ENCODE measurements at places on chromosomes 12 and 14.

DNA sequence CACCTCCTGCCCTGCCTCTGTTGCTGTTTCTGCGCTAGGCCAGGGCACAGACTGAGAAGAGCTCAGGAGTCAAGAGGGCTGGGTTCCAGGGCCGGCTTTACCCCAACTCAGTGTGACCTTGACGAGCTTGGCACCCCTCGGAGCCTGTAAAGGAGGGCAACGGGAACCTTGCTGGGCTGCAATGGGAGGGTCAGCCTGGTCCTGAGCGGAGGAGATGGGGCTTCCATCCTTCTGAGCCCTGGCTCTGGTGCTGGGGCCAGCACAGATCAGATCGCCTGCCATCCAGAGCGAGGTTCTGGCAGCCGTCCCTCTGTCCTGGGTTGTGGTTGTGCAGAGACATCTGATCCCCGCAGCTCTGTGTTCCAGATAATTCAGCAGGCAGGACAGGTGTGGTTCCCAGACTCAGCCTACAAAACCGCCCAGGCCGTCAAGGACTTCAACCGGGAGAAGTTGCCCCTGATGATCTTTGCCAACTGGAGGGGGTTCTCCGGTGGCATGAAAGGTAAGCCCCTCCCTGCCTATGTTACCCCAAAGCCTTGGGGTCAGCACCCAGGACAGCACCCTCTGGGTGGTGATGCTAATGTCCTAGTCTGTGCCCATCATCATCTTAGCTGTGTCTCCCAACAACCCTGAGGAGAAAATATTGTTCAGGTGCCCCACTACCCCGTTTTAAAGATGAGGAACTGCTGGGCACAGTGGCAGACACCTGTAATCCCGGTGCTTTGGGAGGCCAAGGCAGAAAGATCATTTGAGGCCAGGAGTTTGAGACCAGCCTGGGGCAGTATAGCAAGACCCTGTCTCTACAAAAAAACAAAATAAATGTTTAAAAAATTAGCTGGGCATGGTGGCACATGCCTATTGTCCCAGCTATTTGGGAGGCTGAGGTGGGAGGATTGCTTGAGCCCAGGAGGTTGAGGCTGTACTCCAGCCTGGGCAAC lies 50.2 kb downstream of the FOXN4 start:
- DNase-seq = no peak

DNA sequence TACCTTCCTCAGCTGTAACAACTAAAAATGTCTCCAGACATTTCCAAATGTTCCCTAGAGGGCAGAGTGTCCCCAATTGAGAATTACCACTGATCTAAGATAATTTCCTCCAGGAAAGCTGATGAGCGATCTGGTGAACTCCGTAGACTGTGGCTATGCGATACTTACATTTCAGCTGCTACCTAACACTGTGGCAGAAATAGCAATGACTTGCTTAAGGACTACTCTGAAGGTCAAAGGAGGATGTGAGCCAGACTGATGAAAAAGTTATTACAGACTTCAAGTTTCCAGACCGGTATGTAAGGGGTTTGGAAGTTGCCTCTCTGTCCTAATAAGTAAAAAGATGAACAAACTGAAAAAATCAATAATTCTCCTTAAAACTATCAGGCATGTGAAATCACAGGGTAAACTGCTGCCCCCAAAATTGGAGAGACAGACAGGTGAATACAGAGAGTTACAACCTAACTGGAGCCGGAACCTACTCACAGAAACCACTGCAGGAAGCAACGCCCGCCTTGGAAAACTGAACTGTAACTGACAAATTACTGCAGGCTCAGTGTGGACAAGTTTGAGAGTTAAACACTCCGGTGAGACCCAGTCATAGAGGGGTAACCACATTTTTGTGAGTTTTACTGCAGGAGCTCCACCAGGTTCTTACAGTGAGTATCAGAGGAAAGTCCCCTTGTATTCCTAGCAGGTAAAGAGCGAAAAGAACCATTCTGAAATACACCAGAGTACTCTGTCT lies 60.0 kb upstream of the PARP11 start:
- DNase-seq = no peak

DNA sequence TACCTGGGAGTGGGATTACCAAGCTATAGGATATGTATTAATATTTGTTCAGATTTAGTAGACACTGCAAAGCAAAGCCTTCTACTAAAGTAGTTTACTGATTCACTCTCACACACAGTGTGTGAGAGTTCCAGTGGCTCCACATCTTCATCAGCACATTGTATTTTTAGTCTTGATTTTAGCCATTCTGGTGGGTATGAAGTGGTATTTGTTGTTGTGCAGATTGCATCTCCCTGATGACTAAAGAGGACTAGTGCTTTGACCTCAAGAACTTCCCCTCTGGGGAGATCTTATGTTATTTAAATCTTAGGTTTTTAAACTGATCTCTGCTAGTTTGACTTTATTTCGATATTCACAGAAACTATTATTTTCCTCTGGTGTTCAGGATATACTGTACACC lies 479.7 kb upstream of the RGS6 start:
- no peak for DNase-seq

GRCh38 chr12:109686523-109686922 lies 27.1 kb upstream of the FAM222A start:
- DNase-seq = no peak

DNA sequence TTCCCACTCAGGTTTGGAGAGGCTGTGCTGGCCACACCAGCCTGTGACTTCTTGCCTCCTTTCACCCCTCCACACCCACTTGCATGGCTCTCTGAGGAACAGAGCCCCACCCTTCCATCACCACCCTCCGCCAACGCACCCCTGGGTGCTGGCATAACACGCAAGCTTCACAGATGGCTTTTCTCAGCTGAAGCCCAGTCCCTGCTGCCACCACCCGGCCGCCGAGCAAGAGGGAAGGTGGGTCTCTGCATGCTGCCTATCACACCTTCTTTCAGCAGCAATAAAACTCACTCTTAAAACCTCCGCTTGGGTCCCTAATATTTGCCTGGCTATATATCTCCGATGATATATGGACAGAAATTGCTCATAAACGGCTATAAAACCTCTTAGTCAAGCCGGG lies 41.6 kb downstream of the SMUG1 start:
- no peak for DNase-seq

DNA sequence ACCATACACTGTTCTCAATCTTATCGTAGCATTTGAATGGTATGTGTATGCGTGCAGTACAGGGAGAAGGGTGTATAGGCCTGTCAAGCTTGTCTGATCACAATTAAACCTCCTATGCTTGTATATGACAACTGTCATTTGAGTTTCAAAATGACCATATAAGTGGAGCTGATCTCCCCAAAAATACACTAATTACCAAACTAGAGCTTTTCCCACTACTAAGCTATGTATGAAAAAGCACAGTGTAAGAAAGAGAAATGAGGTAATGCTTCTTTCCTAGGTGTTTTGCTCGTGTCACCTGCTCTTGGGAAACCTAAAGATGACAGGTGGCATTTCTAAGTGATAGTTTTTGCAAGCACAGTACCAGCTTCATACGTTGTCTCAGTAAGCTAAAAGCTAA lies 1.1 kb upstream of the STK38L start:
- DNase-seq = no peak

- DNase-seq = peak; percentile 43
Observed at GRCh38 chr12:120820884-120821510, 83.2 kb downstream of the SPPL3 start.

GRCh38 chr14:71942904-71943694 lies 10.9 kb downstream of the RGS6 start:
- no peak for DNase-seq

DNA sequence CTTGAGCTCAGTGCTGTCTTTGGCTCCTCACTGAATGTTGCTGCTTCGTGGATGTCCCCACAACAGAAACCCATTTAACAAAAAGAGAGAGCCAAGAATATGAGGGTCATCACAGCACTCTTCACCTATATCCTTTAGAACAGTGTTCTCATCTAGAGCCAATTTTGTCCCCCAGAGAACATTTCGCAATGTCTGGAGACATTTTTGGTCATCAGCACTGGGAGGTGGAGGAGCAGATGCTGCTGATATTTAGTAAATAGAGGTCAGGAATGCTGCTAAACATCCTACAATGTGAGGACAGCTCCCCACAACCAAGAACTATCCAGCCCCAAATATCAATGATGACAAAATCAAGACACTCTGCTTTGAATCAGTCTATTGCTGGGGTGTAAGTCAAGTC lies 92.5 kb downstream of the BBS10 start:
- no peak for DNase-seq

DNA sequence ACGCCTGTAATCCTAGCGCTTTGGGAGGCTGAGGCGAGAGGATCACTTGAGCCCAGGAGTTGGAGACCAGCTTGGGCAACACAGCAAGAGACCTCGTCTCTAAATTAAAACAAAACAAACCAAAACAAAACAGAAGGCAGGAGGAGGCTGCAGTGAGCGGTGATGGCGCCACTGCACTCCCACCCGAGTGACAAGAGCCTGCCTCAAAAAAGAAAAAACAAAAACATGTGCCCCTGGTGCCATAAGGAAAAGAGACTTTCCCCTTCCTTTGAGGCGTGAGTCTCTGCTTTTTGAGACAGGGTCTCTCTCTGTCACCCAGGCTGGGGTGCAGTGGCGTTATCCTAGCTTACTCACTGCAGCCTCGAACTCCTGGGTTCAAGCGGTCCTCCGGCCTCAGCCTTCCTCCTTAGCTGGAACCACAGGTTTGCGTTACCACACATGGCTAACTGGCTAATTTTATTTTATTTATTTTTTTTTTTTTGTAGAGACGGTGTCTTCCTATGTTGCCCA lies 9.0 kb upstream of the EAPP start:
- DNase-seq = no peak

Data from stimulated activated CD4-positive, alpha-beta T cell treated with anti-CD3 and anti-CD28 coated beads, Interleukin-1b, Interleukin-23, amount 100 ng/mL, for 24 hours (primary cell).